ENCODE measurements at places on chromosomes 11 and 22.

DNA sequence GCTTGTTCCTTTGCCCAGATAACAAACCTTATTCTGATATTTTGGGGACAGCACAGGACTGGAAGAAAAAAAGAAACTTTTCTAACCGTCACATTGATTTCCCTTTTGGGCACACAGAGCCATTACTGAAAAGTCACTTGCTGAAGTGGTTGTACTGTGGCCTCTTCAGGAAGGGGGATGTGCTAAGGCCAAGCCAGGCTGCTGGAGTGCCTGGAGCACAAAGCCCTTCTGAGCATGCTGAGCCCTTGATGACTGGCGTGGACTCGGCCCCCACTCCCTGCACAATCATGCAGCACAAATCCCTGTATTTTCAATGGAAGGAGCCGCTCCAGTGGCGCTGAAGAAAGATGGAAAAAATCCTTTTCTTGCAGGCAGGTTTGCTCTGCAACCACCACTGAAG lies 164.2 kb downstream of the NTM start:
- H3K4me1 ChIP-seq, result no peaks in the 10 kb centered on the region
- H3K4me3 ChIP-seq, result no peak overlapping the region
- DNase-seq, result no peak
- no peaks in the 10 kb centered on the region for H3K27me3 ChIP-seq

DNA sequence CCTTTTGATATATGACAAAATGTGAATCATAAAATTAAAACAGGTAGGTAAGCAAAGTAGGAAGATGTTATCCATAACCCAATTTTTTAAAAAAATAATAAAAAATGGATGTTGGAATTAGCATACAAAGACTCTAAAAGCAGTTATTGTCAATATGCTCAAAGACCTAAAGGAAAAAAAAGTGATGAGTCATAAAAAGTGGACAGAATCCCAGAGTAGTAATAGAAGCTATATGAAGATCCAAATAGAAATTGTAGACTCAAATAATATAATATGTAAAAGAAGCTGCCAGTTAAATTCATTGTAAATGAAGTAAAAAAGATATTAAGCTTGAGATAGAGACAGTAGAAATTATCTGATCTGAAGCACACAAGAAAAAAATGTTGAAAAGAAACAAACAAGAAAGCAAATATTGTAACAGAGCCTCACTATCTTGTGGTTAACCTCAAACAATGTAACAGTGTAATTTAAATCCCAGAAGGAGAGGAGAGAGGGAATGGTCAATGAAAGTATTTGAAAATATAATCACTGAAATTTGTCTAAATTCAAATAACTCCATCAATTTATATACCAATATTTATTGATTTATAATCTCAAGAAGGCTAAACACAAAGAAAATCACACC lies 773.4 kb upstream of the RAG2 start:
- no peaks in the 10 kb centered on the region for H3K36me3 ChIP-seq
- DNase-seq, result no peak
- no peaks in the 10 kb centered on the region for H3K27me3 ChIP-seq

DNA sequence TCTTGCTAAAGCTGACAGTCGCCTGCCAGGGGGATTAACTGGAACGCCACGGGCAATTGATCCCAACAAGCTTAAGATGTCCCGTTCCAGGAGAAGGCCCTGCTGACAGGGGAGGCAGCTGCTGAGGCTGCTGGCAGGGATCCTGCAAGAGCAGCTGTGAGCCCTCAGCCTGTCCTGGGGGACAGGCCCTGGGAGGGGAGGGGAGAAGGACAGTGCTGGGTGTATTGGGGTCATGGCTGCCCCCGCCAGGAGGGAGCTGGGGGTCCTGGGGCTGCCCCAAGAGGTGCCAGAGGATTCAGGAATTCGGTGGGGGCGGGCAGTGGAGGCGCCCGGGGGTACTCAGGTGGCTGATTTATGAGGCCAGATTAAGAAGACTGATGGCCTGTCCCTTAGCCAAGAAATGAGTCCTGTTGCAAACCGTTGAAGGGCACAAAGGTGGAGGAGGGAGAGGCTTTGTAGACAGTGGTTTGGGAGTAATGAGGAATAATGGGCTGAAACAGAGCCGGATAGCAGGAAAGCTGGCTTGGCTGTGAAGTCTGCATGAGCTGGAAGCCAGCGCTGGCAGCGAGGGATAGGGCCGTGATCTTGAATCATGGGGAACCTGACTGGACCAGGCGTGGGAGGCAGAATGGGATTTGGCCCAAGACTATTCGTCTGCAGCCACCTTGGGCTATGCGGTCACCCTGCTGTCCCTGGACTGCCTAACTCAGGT lies 133.5 kb downstream of the CACNA1I start:
- H3K27ac ChIP-seq, result no peak overlapping the region
- H3K4me1 ChIP-seq, result peaks cover 12% of the 10 kb centered on the region
- no peak overlapping the region for H3K4me3 ChIP-seq
- no peaks in the 10 kb centered on the region for H3K36me3 ChIP-seq
- DNase-seq, result no peak

DNA sequence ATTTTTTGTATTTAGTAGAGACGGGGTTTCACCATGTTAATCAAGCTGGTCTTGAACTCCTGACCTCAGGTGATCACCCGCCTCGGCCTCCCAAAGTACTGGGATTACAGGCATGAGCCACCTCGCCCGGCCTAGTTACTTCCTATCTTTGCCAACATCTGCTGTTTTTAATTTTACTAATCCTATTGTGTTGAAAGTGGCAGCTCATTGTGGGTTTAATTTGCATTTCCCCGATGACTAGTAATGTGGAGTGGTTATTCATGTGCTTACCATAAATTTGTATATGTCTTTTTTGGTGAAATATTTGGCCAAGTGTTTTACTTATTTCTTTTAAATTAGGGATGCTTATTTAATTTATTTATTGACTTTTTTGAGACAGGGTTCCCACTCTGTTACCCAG lies 74.2 kb upstream of the SLC25A18 start:
- no peak for DNase-seq
- no peak overlapping the region for H3K4me3 ChIP-seq
- no peaks in the 10 kb centered on the region for H3K27me3 ChIP-seq
- H3K36me3 ChIP-seq, result no peaks in the 10 kb centered on the region
- no peaks in the 10 kb centered on the region for H3K4me1 ChIP-seq

DNA sequence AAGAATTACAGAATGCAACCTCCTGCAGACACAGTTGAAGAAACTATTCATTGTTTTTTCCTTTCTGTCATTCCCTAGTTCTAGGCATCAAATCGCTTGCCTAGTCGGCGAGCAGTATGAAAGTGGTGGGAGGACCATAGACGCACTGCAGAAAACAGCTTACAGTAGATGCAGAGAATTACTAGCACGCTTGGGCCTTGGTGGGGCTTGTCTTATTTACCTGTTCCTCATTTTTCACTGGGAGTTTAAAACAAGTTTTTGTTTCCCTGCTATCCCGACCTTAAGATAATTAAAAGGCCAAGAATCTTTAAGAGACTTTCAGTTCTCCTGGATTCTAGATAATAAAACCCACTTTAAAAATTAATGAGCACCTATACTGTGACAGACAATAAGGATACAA lies 713 bp upstream of the ARL14EP start:
- no peak overlapping the region for H3K27ac ChIP-seq
- no peaks in the 10 kb centered on the region for H3K36me3 ChIP-seq
- peaks cover 37% of the 10 kb centered on the region for H3K4me1 ChIP-seq
- H3K27me3 ChIP-seq, result no peaks in the 10 kb centered on the region
- H3K4me3 ChIP-seq, result no peak overlapping the region

DNA sequence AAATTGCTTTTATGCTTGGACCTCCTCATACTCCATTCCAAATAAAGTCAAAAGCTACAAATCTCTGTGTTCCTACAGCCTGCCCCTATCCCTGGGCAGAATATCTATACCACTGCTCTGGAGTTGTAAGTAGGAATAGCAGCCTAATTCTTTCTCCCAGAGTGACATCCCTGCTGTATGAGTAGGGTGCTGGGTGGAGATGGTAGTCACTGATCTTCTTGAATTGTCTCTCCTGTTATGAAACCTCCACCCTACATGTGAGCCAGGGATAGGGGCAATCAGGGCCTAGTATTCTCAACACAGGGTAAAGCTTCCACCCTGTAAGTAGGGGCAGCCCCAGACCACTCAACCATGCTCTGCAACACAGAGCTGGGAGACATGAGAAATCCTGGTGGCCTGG lies 19.8 kb downstream of the GALNT18 start:
- H3K27me3 ChIP-seq, result no peaks in the 10 kb centered on the region
- DNase-seq, result no peak
- no peaks in the 10 kb centered on the region for H3K36me3 ChIP-seq
- H3K27ac ChIP-seq, result no peak overlapping the region

DNA sequence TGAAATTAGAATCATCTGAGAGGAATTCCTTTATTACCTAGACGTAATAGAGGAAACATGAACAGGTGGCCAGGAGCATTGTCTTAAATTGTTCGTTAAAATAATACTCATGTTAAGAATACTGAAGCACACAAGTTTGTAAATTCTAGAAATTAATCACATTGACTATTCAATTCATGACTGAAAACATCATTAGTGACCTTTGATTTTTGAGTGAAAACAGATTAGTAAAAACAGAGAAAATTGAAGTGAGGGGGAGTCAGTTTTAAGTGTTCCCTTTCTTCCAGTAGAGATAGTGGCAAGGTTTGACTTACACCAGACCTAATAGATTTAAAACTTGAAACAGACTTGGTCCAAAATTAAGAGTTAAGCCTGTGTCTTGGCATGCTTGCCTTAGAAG lies 1.4 kb downstream of the ZFP91 start:
- H3K27me3 ChIP-seq, result no peaks in the 10 kb centered on the region
- H3K36me3 ChIP-seq, result no peaks in the 10 kb centered on the region
- peak overlapping the region; percentile 80 for H3K4me3 ChIP-seq
- H3K4me1 ChIP-seq, result peaks cover 70% of the 10 kb centered on the region

DNA sequence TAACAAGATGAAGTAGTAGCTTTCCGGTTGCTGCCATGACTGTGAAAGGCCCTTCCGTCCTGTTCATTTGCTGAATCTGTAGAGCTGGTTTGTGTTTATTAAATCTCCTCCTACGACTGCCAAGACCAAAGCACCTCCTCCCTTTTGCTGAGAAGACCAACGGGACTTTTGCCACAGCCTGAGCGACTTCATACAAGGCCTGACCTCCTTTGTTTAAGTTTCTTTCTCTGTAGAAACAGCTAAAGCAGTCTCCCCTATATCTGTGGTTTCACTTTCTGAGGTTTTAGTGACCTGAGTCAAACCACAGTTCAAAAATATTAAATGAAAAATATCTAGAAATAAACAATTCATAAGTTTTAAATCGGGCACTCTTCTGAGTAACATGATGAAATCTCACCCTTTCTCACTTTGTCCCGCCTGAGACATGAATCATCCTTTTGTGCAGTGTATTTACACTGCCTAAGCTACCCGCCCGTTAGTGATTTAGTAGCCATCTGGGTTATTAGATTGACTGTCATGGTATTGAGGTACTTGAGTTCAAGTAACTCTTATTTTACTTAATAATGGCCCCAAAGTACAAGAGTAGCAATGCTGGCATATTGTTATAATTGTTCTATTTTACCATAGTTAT lies 119.1 kb upstream of the LRRC4C start:
- no peak overlapping the region for H3K27ac ChIP-seq
- H3K4me3 ChIP-seq, result no peak overlapping the region
- no peaks in the 10 kb centered on the region for H3K36me3 ChIP-seq
- H3K27me3 ChIP-seq, result no peaks in the 10 kb centered on the region
- DNase-seq, result no peak

- H3K27me3 ChIP-seq, result no peaks in the 10 kb centered on the region
- peaks cover 36% of the 10 kb centered on the region for H3K4me1 ChIP-seq
- DNase-seq, result no peak
- peak overlapping the region; percentile 48 for H3K27ac ChIP-seq
Observed at GRCh38 chr22:32579529-32580220, 105.1 kb downstream of the FBXO7 start.

- H3K36me3 ChIP-seq, result no peaks in the 10 kb centered on the region
- H3K27ac ChIP-seq, result no peak overlapping the region
- DNase-seq, result no peak
- no peaks in the 10 kb centered on the region for H3K27me3 ChIP-seq
- no peak overlapping the region for H3K4me3 ChIP-seq
Observed at GRCh38 chr11:73283276-73284000, 11.3 kb downstream of the P2RY6 start.

GRCh38 chr11:106461839-106462545 lies 384.5 kb downstream of the AASDHPPT start:
- H3K4me1 ChIP-seq, result peaks cover 21% of the 10 kb centered on the region
- no peaks in the 10 kb centered on the region for H3K27me3 ChIP-seq
- H3K27ac ChIP-seq, result peak overlapping the region; percentile 29
- no peak for DNase-seq
- no peaks in the 10 kb centered on the region for H3K36me3 ChIP-seq
- no peak overlapping the region for H3K4me3 ChIP-seq

GRCh38 chr11:71253794-71254193 lies 1.4 kb upstream of the SHANK2 start:
- no peak overlapping the region for H3K4me3 ChIP-seq
- H3K4me1 ChIP-seq, result peaks cover 8% of the 10 kb centered on the region
- H3K27me3 ChIP-seq, result peaks cover 6% of the 10 kb centered on the region
- no peak overlapping the region for H3K27ac ChIP-seq
- no peak for DNase-seq

GRCh38 chr22:50058906-50059880 lies 1.1 kb upstream of the TTLL8 start:
- H3K36me3 ChIP-seq, result no peaks in the 10 kb centered on the region
- no peaks in the 10 kb centered on the region for H3K27me3 ChIP-seq
- no peak for DNase-seq
- peak overlapping the region; percentile 77 for H3K27ac ChIP-seq
- peaks cover 15% of the 10 kb centered on the region for H3K4me1 ChIP-seq

- no peak overlapping the region for H3K4me3 ChIP-seq
- H3K36me3 ChIP-seq, result no peaks in the 10 kb centered on the region
- no peaks in the 10 kb centered on the region for H3K27me3 ChIP-seq
- peaks cover 4% of the 10 kb centered on the region for H3K4me1 ChIP-seq
- peak overlapping the region; percentile 33 for H3K27ac ChIP-seq
Observed at GRCh38 chr11:74288161-74288560, 23.3 kb downstream of the P4HA3 start.

- no peak for DNase-seq
- no peaks in the 10 kb centered on the region for H3K36me3 ChIP-seq
- H3K27me3 ChIP-seq, result no peaks in the 10 kb centered on the region
- H3K4me1 ChIP-seq, result no peaks in the 10 kb centered on the region
- no peak overlapping the region for H3K4me3 ChIP-seq
- H3K27ac ChIP-seq, result no peak overlapping the region
Observed at GRCh38 chr11:7892840-7893254, 38.2 kb downstream of the OR10A6 start.

Data from vagina (tissue), 2 donors.